Inflammatory macrophage (primary cell): ENCODE measurements at places on chromosomes 6 and 20.
A peak's percentile ranks its signal among the peaks of the same experiment; 100 is the strongest.

- no peak for DNase-seq
Observed at GRCh38 chr6:157867981-157868380, 44.9 kb downstream of the SNX9 start.

GRCh38 chr6:170449835-170450753, 103.0 kb downstream of the PSMB1 start:
- DNase-seq = no peak

DNA sequence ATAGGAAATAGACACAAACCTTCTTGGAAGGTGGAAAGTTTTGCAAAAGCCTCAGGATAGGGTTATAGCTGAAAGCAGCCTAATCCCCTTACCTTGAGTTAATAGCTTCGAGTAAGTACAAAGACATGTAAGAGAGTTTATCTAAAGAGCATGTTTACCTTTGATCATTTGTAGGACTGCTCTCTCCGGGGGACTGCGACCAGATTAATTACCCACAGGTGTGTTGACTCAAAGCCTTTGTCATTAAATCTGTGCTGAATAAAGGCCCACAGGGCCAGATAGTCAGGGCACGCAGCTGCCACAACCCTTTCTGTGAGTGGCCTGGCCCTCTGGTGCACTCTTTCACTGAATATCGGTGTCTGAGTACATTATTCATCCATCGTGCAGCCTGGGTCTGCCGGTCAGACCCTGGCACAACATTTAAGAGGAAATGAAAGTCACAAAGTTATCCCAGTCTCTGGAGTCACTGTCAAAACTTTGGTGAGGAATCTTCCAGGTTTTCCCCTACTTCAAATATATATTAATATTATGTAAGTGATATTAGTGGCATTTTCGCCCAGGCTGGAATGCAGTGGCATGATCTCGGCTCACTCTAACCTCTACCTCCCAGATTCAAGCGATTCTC, 5.4 kb upstream of the MICA start:
- no peak for DNase-seq

DNA sequence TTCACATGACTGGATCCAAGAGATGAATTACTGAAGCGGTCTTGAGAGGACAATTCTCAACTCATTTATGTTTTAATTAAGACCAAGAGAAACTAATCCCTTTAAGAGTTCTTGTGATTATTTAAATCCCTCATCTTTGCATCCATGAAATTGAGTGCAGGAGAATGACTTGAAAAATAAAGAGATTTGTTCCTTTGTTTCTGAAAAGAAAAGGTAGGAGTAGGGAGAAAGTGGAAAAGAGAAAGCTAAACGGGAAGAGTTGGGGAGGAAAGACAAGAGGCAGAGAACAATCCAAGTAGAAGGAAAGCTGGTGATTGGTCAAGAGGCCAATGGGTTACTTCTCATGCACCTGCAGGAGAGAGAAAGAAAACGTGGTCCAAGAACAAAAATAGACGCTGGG, 75.2 kb upstream of the SOX4 start:
- no peak for DNase-seq

GRCh38 chr20:15396900-15397299, 1059.5 kb upstream of the FLRT3 start:
- no peak for DNase-seq

GRCh38 chr20:36497856-36498255, 43.5 kb upstream of the MYL9 start:
- DNase-seq = no peak

DNA sequence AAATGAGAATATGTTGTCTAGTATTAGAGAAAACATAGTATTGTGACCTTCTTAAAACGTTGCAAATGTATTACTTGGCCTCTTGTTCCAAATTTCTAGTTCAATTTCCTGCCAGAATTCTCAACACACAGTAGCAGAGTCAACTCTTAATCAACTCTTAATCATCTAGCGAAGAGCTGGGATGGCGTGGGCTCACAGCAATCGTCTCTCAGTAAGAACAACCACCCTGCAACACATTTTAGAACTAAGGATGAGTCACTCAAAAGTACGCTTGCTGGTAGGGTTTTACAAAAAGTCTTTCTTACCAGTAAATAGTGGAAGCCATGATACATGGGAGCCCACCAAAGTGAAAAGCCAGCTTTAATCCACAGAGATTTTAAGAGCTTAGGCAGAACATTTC, 24.6 kb downstream of the GPR6 start:
- no peak for DNase-seq

- no peak for DNase-seq
Observed at GRCh38 chr6:100662264-100662663, 197.5 kb upstream of the SIM1 start.

DNA sequence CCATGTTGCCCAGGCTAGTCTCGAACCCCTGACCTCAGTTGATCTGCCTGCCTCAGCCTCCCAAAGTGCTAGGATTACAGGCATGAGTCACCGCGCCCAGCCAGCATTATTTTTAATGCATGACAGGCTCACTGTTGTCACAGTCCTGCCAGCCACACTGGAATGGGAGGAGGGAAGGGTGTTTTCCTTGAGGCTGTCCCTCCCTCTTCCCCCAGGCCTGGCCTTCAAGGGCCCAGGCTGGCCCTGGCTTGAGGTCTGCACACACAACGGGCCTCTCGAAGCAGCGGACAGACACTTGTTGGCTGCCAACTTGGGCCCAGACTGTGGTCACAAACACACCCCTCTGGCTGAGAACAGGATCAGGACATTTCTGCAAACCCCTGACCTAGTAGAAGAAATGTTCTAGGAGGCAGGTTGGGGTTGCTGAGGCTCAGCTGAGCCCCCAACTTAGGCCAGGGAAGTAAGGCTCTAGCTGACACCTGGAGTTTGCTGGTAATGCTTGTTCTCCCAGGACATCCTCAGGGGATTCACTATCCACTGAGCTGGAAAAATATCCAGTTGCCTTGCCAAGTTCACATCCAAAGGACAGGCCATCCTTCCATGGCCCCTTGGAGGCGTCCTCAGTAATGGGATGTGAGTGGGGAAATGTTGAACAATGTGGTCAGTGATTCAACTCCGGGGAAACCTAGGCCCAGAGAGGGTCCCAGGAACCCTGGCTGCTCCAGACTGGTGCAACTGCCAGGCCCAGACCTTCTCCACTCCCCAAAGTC, 9.9 kb downstream of the SNTA1 start:
- DNase-seq = no peak

DNA sequence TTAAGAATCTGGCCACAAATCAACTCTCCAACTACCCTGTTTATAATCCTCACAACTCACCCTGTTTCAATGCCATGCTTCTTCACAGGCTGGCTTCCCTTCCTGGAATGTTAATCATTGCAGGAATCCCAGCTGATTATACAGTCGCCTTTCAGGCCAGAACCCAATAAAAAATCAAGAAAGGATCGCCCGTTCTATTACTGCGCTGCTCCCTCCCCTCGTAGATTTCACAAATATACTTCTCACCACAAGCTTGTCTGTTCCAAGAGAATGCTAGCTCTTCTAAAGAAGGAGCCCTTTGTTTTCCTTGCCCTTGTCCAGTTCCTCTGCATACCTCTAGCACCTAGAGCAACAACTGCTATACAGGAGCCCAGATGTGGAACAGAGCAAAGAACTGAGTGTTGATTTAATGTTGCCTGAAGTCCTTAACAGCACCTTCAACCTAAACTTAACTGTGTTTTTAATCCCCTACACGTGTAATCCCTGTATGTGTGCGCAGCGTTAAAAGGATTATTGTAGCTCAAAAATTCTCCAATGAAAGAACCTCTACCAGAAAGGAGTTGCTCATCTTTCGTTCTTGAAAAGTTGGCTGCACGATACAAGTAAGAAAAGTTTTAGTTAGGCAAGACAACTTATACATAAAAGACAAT, 988 bp downstream of the ECHDC1 start:
- no peak for DNase-seq

DNA sequence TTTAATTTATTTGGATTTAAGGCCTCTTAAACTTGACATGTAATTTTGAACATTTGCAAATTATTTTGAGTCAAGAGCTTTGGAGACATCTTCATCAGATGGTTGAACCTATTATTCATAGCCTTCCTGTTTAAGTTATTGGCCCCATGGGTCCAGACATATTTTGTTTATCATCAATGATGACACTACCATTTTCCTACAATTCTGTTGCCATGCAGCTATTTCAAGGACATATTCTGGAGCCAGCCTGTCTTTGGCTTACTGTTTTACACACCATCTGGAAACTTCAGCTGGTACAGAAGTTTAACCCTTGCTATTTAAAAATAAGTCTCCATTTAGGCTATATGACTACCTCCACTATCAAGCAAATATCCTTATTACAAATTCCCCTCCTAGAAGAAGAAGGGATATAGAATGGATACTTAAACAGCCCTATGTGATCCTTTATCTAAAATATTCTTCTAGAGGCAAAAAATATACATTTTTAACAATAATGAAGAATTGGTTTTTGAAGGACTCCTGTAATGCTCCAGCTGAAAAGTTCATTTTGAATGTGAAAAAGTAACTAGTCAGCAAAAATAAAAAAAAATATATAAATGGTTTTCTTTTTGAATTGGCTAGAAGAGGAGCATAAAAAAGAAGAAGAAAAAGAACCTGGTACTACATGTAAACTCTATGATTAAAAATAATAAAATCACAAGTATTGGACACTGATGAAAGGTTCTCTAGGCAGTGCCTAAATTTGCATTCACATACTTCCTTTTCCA, 544.0 kb upstream of the HS3ST5 start:
- DNase-seq = no peak

DNA sequence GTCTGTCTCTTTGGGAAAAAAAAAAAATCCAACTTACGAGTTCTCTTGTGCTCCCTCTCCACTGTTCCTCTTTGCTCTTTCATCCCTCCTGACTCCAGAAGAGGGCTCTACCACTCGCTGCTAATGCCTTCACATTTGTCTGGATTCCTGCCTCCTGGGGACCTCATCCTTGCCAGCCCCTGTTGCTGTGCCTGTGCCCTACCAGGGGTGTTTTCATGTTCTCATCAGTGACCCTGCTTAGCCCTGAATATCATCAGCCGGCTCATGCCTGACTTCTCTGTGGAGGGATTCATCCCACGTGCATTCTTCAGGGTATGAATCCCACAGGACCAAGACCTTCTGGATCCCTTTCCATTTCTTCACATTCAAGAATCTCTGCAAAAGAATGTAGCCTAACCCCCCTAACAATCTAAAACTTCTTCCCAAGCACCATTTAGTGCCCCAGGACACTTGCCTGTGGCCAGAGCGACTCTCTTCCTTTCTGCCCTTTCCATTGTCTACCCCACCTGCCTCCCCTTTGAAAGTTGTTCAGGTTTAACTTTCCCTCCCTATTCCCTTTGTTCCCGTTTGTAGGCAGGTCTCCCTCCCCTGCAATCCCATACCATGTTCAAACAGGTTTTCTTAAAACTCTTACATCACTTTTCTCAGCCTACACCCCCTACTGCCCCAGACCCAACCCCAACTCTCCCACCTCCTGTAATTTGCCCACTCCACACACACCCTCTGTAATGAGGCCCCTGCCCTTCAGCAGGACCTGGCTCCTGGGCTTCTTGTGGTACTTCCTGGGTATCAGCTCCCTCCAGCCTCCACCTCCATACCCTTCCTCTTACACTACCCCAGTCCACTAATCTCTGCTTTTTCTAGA, 50.2 kb downstream of the RREB1 start:
- DNase-seq = no peak

GRCh38 chr6:42304053-42304712, 86.5 kb upstream of the MRPS10 start:
- DNase-seq = no peak

- no peak for DNase-seq
Observed at GRCh38 chr6:143485967-143486366, 25.6 kb downstream of the FUCA2 start.

GRCh38 chr6:149729824-149730223, 11.9 kb upstream of the LATS1 start:
- DNase-seq = peak; percentile 66

GRCh38 chr6:15073344-15073789, 172.5 kb upstream of the JARID2 start:
- DNase-seq = no peak

DNA sequence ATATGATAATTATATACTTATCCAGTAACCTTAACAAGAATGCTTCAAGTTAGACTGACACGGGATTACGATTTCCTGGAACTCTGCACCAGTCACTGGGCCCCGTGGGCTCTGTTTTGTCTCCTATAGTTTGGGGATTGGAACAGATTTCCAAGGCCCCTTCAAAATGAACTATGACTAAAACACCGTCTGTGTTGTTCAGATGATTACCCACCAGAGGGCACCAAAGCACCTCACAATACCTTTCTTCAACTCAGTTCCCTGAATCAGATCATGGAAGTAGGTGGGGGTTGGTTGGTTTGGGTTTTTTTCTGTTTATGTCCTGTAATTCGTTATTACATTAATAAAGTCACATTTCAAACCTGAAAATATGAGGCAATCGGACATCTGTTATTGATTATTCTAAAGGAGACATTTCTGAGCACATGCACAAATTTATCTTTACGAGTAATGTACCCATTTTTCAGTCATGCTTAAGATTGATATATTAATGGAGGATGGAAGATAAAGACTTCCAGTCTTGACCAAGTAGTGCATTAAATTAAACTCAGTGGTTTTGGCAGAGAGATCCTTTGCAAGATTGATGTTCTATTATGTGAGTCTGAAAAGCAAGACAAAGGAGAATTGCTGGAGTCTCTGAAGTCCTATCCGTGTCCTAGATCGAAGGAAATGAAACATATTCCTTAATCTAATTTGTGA, 112.0 kb upstream of the COL21A1 start:
- peak; percentile 82 for DNase-seq

DNA sequence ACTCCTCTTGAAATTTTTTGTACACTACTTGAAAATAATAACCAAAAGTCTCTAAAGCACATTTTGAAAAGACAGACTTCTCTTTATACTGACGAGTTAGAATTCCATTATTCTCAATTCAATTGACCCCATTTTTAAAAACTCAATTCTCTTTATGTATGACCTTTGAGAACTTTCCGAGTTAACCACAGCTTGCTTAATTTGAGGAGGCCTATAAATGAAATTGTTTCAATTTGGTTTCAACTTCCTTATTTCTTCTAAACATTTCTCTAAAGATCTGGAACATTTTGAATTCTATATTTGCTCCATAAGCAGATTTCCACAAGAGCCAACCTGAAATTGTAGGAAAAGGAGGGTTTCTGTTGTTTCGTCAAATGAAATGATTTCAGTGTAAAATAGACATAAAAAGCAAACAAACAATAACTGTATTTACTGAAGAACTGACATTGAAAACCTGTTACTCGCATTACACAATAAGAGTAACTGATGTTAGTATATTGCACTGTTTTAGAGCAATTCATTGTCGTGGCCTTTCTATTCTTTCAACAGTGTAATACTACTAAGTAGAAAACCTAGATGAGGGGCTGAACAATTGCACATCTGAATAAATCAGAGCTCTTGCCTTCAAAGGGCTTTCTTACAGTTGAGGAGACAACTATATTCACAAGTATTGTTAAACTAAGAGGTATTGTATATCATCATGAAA, 223.6 kb downstream of the HIVEP2 start:
- peak; percentile 49 for DNase-seq

- DNase-seq = no peak
Observed at GRCh38 chr6:109048176-109048575, 46.5 kb downstream of the SESN1 start.

DNA sequence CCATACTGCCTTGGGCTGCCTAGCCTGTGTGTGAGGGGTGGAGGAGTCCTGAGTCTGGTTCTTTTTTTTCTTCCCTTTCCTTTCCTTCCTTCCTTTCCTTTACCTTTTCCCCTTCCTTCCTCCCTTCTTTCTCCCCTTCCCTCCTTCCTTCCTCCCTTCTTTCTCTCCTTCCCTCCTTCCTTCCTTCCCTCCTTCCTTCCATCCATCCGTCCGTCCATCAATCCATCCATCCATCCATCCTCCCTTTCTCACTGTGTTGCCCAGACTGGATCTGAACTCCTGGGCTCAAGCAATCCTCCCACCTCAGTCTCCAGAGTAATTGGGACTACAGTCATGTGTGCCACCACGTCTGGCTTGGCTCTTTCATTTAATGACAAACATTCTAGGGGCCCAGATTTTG, 750.7 kb upstream of the CHD6 start:
- no peak for DNase-seq
